ENCODE measurements at places on chromosomes 3 and 15. TPM values are rescaled to one million over a fixed set of nuclear protein-coding genes. Genes with fewer than 3 reads are reported as not detected.

PRR20G gene
- total RNA-seq = not detected

- DNase-seq = no peak
These were observed 105.1 kb downstream of the MEX3B start for GRCh38 chr15:81940467-81941451.

FSIP1 gene
- 0.32 TPM for total RNA-seq

CSPG4 gene
- 17.0 TPM for total RNA-seq

DNA sequence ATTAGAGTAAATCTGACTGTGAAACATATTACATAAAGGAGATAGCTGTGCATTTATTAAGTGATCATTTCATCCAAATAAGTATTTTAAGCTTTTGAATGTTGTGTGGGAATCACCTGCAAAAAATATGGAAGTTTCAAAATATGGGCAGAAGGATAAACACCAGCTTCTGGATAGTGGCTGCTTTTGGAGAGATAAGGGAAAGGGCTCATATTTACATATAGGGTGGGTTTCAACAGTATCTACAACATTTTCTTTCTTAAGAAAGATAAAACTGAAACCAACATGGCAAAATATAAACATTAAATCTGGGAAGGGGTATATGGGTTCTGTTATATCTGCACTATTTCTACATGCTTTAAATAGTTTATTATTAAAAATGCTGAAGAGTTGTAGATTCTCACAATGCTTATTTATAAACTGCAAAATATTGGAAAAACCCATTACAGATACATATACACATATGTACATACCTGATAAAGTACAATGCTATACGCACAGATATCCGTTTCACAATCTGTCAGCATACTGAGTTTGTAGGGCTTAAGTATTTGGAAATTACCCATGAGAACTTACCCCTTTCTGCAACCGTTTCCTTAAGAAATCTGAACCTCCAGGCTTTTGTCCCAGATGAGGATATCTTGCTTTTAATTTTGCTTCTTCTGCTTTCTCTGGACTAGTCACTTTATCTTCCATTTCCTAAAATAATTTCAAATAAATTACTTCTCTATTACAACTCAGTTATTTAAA, 12.1 kb downstream of the ARPP19 start:
- no peak for DNase-seq

DNA sequence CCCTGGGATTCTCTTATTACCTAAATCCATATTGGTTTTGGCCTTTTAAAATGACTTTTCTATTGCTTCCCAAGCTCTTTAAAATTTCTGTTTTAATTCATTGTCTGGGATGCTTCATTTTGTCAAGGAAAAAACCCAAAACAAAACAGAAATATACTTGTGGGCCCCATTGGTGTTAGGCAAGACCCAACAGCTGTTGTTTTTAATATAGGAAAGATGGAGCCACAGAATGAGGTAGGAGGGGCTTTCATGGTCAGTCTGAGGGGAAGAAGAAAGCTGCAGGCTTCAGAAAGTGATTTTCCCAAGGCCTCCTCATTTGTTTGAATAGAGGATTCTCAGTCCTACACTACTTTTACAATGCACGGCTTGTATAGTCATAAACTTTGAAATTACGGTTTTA, 180.5 kb downstream of the MCTP2 start:
- DNase-seq = no peak

BCL2A1 gene
- 1.6 TPM for total RNA-seq

GRCh38 chr3:58120075-58120812, 90.5 kb downstream of the DNASE1L3 start:
- DNase-seq = no peak

GRCh38 chr15:68552344-68552743, 26.4 kb upstream of the CORO2B start:
- DNase-seq = no peak

- no peak for DNase-seq
These were observed 46.9 kb downstream of the PIK3R4 start for GRCh38 chr3:130699765-130700164.

- DNase-seq = no peak
These were observed 280.7 kb downstream of the MFSD1 start for GRCh38 chr3:159082519-159082918.

NEIL1 gene
- 101 TPM for total RNA-seq

Data from breast epithelium (tissue), 4 donors.